ENCODE measurements at places on chromosomes 4 and X. TPM values are rescaled to one million over a fixed set of nuclear protein-coding genes. Genes with fewer than 3 reads are reported as not detected.

DNA sequence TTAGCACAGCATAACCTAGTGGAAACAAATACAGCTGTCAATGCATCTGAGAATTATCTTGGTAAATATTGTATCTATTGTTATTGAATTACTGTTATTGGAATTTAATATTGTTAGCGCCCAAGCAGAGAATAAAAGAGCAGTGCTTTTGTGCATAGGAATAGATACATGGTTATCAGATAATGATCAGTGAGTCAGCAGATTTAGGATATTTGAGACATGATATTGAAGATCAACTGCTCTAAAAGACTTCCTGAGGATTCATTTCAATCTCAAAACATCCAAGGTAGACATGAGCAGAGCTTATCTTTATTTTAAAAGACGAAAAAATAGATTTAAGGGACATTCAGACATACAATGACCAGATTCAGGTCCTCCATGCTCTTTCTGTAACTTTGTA is 10.6 kb upstream of the H2AZ1 start:
- no peak for DNase-seq

- DNase-seq: peak; percentile 25
These were observed 162.4 kb upstream of the IL15 start for GRCh38 chr4:141473952-141474351.

- no peak for DNase-seq
These were observed 92.2 kb downstream of the DCTD start for GRCh38 chr4:182825003-182825402.

The HHIP gene
- total RNA-seq: 38.5 TPM

The SNCA gene
- 24.4 TPM for total RNA-seq

The GASK1B gene
- 155 TPM for total RNA-seq

All from urinary bladder (tissue), 4 donors.